NCI-H1417 treated with DMSO at 0.1 percent for 48 hours (cell line): ENCODE measurements at places on chromosomes 12 and 14.

GRCh38 chr14:67373347-67373746 lies 13.2 kb downstream of the EIF2S1 start:
- DNase-seq = no peak

- no peak for DNase-seq
These were observed 811 bp downstream of the TMCC3 start for GRCh38 chr12:94649349-94650142.

GRCh38 chr14:104982548-104983230 lies 2.9 kb upstream of the CLBA1 start:
- no peak for DNase-seq

DNA sequence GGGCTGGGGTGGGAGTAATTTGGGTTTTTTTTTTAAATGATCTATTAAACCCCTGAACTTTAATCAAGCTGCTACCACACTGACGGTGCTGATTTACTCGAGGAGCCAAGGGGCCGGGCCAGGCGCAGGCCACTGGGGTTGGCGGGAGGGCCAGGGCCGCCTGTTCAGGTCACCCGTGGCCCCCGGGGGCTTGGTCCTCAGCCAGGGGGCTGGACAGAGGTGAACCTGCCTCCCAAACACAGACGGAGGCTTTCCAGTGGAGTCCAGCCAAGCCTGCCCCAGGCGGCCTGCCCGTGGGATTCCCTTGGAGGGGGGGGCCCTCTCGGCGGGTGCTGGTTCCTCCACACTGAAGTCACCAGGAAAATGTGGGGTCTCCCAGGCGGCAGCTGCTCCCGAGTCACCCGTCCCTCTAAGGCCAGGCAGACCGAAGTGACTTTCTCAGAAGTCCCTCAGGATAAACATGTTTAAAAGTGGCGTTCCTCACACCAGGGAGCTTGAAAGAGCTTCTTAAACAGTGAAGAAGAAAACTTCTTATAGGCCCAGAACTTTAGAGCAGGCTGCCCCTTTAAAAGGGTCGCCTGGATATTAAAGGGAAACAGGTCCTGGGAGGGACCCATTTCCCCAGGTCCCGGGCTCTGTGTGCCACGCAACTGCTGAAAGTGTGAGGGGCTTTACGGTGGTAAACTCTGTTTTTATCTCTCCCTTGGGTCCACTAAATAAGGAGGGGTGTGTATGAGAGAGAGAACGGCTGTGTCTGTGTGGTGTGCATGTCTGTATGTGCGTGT lies 167.2 kb upstream of the GSC start:
- DNase-seq = no peak

DNA sequence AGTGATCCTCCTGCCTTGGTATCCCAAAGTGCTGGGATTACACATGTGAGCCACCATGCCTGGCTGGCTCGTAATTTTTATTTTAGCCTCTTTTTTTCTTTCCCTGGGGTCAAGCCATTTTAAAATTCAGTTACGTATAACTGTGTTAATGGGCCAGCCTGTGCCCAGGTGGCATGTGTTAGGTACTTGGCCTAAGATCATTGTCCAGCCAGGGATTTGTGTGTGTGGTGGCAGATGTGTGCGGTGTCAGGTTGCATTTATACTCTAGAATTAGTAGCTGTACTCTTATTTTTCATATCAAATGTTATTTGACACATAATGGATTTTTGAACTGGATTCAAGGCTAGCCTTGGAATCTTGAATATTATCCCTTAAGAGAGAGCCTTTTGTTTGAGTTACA lies 69.3 kb downstream of the FBXO34 start:
- DNase-seq = no peak

GRCh38 chr14:76305268-76305826 lies 70.6 kb upstream of the ESRRB start:
- no peak for DNase-seq

- DNase-seq = no peak
These were observed 99.4 kb downstream of the NINJ2 start for GRCh38 chr12:563787-564298.

- no peak for DNase-seq
These were observed 89.3 kb downstream of the KCNC2 start for GRCh38 chr12:75120311-75120711.

DNA sequence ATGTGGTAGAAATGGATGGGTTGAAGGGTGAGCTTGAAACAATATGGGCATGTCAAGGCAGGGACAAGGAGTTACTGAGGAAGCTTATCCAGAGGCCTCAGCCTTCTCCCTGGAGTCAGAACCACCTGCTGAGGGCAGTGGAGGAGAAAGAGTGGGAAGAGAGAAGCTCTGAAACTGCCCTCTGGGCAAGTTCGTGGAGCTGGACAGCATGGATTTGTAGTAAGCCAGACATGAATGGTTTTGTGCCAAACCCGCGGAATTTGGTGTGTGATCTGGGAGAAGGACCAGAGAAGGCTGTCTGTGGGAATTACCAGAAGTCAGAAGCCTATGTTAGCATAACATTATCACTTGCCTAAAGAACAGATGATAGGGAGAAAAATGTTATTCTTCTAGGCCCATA lies 164.8 kb downstream of the SLC41A2 start:
- DNase-seq = no peak

DNA sequence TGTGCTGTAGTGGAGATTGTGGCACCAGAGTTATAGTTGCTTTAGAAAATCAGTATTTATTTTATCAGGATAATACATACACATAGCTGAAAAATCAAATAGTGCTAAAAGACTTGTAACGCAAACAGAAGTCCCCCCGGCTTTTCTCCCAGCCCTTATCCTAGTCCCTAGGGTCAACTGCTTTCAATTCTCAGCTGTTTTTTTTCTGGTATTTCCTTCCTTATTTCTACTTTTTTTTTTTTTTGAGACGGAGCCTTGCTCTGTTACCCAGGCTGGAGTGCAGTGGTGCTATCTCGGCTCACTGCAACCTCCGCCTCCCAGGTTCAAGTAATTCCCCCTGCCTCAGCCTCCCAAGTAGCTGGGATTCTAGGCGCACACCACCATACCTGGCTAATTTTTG lies 8.4 kb upstream of the CTDSP2 start:
- no peak for DNase-seq

DNA sequence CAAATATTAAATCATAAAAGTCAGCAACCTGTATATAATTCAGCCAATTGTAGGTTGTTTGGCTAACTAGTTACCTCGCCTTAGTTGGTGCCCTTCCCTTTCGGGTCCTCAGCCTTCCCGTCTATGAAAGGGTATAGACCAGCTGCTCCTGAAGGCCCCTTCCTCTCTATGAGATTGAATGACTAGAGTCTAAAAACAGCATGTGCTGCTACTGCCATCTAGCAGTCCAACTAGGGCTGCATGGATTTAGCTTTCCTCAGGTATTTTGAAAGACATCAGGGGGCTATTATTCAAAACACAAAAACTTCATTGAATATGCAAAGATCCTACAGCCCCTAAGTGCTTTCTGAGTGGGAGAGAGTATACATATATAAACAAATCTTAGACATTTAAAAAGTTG lies 37.0 kb upstream of the TMEM263 start:
- DNase-seq = peak; percentile 47

- no peak for DNase-seq
These were observed 279.9 kb upstream of the FAR2 start for GRCh38 chr12:28869197-28869596.

GRCh38 chr12:114678718-114679117 lies 5.3 kb downstream of the TBX3 start:
- DNase-seq = no peak

DNA sequence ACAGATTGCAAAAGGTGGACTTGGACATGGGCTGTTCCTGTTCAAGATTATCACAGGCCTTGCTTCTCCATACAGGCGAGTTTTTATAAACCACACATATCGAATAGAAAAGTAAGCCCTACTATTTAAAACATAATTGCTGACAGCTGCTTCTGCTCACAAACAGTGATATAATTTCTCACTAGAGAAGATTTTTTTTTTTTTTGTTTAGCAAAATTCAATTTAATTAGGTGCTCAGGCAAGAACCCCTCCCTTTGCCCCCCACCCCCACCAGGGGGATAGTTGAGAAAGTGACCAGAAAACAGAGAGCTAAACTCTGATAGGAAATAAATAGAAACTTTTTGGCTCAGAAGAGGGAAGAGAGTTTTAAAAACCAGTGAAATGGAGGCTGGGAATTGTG lies 132.8 kb upstream of the CRY1 start:
- DNase-seq = no peak

- DNase-seq = no peak
These were observed 18.0 kb downstream of the FKBP11 start for GRCh38 chr12:48907245-48907644.

DNA sequence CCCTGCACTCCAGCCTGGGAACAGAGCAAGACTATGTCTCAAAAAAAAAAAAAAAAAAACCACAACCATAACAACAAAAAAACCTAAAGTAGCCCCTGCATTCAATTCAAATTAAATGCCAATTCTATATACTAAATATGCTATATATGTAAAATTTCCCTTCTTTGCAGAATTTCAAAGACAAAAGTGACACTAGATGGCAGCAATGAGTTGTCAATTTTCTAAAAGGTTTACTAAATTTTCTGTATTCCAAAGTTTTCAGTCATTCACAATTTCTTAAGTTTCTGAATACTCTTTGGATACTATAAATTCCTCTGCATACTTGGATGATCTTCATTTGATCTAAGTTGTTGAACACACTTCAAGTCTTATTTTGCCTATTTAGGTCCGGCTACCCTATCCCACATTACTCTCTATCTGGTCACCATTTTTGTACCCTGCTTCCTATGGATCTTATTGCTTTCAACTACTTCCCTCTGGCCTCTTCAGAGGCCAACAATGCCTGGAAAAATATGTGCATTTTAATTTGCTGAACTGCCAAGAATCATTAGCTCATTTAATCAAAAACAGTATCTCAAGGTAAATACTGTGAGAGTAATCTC lies 27.9 kb downstream of the HNRNPC start:
- DNase-seq = no peak

GRCh38 chr12:41053046-41053445 lies 135.1 kb upstream of the PDZRN4 start:
- DNase-seq = no peak

- DNase-seq = no peak
These were observed 63.4 kb upstream of the CSRP2 start for GRCh38 chr12:76942267-76942666.

DNA sequence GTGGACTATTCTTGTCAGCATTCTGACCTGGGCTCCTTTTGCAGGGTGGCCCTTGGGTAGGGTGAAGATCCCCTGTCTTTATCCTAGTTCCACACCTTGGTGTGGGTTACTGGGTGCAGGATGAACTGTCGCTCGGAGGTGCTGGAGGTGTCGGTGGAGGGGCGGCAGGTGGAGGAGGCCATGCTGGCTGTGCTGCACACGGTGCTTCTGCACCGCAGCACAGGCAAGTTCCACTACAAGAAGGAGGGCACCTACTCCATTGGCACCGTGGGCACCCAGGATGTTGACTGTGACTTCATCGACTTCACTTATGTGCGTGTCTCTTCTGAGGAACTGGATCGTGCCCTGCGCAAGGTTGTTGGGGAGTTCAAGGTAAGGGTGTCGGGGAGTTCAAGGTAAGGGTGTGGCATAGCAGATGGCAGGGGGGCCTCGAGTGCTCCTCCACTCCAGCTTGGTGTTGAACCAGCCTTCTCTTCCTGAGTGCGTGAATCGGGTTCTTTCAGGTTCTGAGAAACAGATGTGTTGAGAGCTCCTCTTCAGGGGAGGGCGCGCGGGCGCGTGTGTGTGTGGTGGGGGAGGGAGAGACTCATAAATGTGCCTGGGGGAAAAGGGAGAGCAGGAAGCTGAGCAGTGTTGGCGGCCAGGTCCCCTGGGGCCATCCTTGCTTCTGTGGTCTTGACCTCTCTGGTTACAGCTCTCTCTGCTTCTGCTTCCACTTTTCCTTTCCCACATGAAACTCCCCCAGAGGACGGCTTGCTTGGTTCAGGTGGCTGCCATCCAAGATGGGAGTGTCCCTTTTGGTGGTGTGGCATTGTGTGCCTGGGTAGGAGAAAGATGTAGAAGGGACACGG lies 4.0 kb downstream of the ATG101 start:
- no peak for DNase-seq

GRCh38 chr12:74021937-74022336 lies 515.7 kb upstream of the ATXN7L3B start:
- no peak for DNase-seq

GRCh38 chr14:88522393-88522792 lies 32.4 kb downstream of the PTPN21 start:
- DNase-seq = no peak

- no peak for DNase-seq
These were observed 371.7 kb downstream of the RGS6 start for GRCh38 chr14:72303930-72304329.

GRCh38 chr14:100503251-100503650 lies 84.0 kb downstream of the BEGAIN start:
- DNase-seq = peak; percentile 75

DNA sequence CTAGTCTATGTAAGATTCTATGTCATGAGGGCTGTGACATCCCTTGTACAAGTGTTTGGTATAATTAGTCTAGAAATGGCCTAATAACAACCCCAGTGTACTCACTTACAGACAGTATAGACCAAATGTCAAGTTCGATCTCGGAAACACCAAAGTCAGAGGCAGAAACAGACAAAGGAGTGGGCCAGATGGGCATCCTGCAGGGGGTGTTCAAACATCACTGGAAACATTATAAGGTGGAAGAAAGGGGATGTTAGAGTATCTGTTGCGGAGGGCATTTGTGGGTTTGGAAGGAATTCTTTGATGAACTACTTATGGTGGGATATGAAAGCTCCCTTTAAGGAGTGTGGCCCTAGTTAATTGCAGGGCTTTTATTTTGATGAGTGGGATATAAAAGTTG lies 134.6 kb downstream of the ESR2 start:
- no peak for DNase-seq

- DNase-seq = no peak
These were observed 15.3 kb downstream of the MIPOL1 start for GRCh38 chr14:37213016-37213415.

DNA sequence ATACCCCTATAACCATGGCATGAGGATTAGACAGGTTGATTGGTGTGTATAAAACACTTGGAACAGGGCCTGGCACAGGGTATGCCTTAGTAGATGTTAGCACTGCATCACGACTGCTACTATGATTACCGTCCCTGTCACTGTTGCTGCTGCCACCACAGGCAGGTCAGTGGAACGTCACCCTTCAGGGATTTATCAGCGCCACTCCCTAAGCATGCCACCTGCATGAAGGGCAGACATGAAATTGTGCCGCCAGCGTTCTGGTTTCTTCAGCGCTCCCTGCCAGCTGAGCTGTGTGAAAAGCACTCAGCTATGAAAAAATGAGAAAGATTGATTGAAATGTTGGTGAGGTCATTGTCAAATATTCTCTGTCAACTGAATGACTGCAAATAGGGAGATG lies 477.0 kb downstream of the DPF3 start:
- DNase-seq = no peak

DNA sequence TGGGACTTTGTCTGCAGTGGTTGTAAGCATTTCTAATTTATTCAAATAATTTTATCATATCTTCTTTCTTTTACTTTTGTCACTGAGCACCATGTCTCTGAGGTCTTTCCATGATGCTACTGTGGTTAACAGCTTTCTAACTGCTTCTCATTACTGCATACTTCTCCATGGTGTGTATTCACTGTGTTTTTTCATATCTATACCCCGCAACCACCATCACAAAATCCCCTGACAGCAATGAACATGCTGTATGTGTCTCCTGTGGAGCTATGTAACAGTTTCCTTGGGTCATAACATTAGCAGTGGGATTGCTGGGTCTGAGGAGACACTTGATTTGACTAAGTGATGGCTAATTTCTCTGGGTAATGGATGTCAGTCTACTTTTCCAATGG lies 29.2 kb upstream of the CHST11 start:
- no peak for DNase-seq

GRCh38 chr12:120230974-120231315 lies 30.0 kb upstream of the RPLP0 start:
- DNase-seq = no peak

GRCh38 chr12:74292351-74293194 lies 245.1 kb upstream of the ATXN7L3B start:
- no peak for DNase-seq
